ENCODE measurements at places on chromosomes 5 and 9.

- no peaks in the 10 kb centered on the region for H3K27me3 ChIP-seq
- no peak overlapping the region for H3K4me3 ChIP-seq
- no peak for DNase-seq
- no peak overlapping the region for H3K27ac ChIP-seq
Observed at GRCh38 chr9:118529624-118530214, 825.5 kb downstream of the TLR4 start.

DNA sequence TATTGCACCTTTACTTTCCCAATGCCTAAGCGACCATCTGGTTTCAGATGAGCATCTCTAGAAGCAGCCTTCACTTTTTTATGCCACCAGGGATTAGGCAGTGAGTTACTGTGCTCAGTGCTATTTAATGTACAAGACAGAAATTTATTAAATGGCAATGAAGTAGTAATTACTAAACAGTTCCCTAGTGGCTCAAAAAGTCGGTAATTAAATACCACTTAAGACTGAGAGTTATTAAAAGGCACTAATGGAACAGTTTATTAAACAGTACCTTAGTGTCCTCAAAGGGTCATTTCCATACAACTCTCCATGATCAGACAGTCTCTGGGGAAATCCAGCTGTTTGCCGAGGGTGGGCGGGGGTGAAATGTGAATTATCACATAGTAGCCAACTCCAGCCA is 42.3 kb downstream of the LHFPL2 start:
- no peak overlapping the region for H3K27ac ChIP-seq
- H3K27me3 ChIP-seq: no peaks in the 10 kb centered on the region
- H3K4me3 ChIP-seq: no peak overlapping the region

- no peak for DNase-seq
- H3K4me1 ChIP-seq: peaks cover 7% of the 10 kb centered on the region
- H3K36me3 ChIP-seq: no peaks in the 10 kb centered on the region
- H3K27ac ChIP-seq: no peak overlapping the region
- no peak overlapping the region for H3K4me3 ChIP-seq
- H3K27me3 ChIP-seq: no peaks in the 10 kb centered on the region
Observed at GRCh38 chr9:105150991-105151685, 93.3 kb upstream of the SLC44A1 start.

DNA sequence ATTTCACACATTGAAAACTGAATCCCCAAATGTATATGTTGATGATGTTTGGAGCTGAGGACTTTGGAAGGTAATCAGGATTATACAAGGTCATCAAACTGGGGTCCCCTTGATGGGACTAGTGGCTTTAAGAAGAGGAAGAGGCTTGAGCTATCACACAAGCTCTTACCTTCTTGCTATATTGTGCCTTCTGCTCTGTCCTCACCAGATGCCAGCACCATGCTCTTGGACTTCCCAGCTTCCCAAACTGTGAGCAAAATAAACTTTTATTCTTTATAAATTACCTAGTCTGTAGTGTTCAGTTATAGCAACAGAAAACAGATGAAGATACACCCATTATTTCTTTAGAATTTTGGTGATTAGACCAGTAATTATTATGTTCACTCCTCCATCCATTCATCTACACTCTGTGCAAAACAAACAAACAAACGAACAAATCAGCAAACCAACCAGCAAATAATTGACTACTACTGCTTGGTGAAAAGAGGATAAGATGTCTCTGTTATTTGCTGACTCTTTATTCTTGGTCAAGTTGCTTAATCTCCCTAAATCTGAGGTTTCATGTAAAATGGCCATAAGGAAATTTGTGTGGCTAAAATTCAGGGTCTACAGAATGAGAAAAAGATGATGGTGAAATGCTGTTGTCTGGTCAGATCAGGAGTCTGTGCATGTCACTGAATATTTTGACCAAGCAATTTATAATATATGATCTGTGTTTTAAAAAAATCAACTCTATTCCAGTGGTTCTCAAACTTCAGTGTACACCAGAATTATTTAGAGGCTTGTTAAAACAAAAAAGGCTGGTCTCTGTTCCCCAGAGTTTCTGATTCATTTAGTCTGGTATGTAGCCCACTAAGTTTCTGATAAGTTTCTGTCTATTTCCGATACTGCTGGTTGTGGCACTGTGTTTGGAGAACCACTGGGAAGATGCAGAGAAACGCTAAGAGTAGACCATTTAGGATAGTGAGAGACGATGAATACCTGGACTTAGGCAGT is 854.1 kb downstream of the MAT2B start:
- DNase-seq: no peak
- H3K4me1 ChIP-seq: no peaks in the 10 kb centered on the region
- no peak overlapping the region for H3K4me3 ChIP-seq
- H3K27me3 ChIP-seq: no peaks in the 10 kb centered on the region

- H3K27ac ChIP-seq: no peak overlapping the region
- no peak overlapping the region for H3K4me3 ChIP-seq
- no peaks in the 10 kb centered on the region for H3K4me1 ChIP-seq
Observed at GRCh38 chr5:103511554-103511885, 51.1 kb downstream of the NUDT12 start.

DNA sequence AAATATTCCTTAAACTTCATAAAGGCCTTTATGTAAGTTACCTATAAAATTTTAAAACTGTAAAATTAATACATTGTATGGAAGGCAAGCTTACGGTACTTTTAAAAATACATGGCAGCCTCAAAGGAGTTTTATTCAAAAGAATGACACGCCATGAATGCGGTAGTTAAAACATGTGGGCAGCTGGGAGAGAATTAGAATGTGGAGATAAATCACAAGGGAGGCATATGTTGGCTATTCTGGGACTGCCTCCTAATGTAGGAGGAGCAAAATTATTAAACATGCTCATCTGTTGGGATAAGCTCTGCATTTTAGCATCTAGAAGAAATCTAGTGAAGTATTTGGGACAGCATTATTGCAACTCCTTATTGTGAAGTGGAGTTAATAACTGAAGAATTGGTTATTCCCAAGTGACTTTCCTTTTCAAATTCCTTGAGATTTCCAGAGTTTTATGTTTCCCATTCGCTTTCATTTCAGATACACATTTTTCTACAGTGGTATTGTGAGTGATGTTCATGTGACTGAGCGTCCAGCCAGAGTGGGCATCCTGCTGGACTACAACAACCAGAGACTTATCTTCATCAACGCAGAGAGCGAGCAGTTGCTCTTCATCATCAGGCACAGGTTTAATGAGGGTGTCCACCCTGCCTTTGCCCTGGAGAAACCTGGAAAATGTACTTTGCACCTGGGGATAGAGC is 109.4 kb downstream of the CMYA5 start:
- no peaks in the 10 kb centered on the region for H3K4me1 ChIP-seq
- no peaks in the 10 kb centered on the region for H3K36me3 ChIP-seq
- no peaks in the 10 kb centered on the region for H3K27me3 ChIP-seq
- no peak overlapping the region for H3K27ac ChIP-seq

DNA sequence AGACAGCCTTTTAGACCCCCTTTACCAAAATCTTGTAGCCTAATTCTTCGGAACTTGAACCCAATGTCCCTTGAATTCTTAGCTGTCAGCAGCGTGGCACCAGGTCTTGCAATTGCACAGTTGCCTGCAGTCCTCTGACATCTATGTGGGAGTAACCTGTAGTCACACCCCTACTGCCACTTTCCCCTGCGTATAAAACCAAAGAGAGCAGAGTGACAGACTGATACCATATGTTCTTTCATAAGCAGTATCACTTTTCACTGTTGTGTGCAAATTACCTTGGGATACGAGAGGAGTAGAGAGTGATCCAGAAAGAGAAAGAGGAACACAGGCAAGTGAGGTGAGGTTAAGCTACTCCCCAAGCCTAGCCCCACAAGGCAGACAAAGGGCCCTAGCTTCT is 364.3 kb upstream of the ADAMTSL1 start:
- no peaks in the 10 kb centered on the region for H3K27me3 ChIP-seq
- no peak overlapping the region for H3K27ac ChIP-seq
- no peaks in the 10 kb centered on the region for H3K36me3 ChIP-seq
- DNase-seq: no peak
- H3K4me3 ChIP-seq: no peak overlapping the region
- no peaks in the 10 kb centered on the region for H3K4me1 ChIP-seq

DNA sequence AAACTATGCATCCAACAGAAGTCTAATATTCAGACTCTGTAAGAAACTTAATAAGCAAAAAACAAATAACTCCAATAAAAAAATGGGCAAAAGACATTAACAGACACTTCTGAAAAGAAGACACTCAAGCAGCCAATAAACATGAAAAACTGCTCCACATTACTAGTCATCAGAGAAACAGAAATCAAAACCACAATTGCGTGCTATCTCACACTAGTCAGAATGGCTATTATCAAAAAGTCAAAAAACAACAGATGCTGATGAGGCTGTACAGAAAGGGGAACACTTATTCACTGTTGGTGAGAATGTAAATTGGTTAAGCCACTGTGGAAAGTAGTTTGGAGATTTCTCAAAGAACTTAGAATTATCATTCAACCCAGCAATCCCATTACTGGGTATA is 101.2 kb upstream of the TRIM32 start:
- H3K27ac ChIP-seq: no peak overlapping the region
- no peaks in the 10 kb centered on the region for H3K4me1 ChIP-seq
- no peak for DNase-seq

- no peak overlapping the region for H3K27ac ChIP-seq
- H3K36me3 ChIP-seq: no peaks in the 10 kb centered on the region
- no peaks in the 10 kb centered on the region for H3K4me1 ChIP-seq
- no peak overlapping the region for H3K4me3 ChIP-seq
Observed at GRCh38 chr5:134449167-134449566, 37.5 kb upstream of the CDKN2AIPNL start.

DNA sequence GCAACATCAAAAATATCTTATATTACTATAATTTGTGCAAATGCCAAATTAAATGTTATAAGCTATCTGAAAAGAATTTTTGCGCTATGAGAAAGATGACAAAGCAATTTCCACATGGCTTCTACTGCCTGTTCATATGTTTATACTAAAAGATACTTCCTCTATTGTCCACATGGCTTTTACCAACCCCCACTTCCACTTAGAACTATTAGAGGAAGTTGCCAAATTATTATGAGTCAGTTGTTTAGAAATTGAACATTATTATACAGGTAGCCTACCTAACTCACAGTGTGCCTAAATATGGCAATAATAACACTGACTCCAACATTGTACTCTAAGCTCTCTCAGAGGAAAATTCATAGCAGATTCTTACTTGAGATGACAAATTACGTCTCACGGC is 37.6 kb upstream of the SLC27A6 start:
- H3K27me3 ChIP-seq: no peaks in the 10 kb centered on the region
- H3K36me3 ChIP-seq: no peaks in the 10 kb centered on the region

- no peaks in the 10 kb centered on the region for H3K36me3 ChIP-seq
- no peak overlapping the region for H3K27ac ChIP-seq
- no peaks in the 10 kb centered on the region for H3K27me3 ChIP-seq
- H3K4me1 ChIP-seq: peaks cover 4% of the 10 kb centered on the region
- no peak for DNase-seq
Observed at GRCh38 chr5:116771466-116772151, 197.0 kb upstream of the SEMA6A start.

- no peak for DNase-seq
- no peak overlapping the region for H3K4me3 ChIP-seq
- H3K36me3 ChIP-seq: peaks cover 82% of the 10 kb centered on the region
Observed at GRCh38 chr9:137762414-137763061, 115.0 kb upstream of the CACNA1B start.

DNA sequence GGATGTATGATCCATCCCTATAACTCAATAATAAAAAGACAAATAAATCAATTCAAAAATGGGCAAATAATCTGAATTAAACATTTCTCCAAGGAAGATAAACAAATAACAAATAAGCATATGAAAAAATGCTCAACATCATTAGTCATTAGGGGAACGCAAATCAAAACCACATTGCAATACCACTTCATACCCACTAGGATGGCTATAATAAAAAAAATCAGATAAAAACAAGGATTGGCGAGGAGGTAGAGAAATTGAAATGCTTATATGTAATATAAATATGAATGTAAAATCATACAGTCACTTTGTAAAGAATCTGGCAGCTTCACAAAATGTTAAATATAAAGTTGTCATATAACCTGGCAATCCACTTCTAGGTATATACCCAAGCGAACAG is 52.3 kb upstream of the TBCA start:
- no peaks in the 10 kb centered on the region for H3K36me3 ChIP-seq
- no peak for DNase-seq
- H3K27me3 ChIP-seq: no peaks in the 10 kb centered on the region
- no peak overlapping the region for H3K4me3 ChIP-seq
- H3K4me1 ChIP-seq: no peaks in the 10 kb centered on the region

DNA sequence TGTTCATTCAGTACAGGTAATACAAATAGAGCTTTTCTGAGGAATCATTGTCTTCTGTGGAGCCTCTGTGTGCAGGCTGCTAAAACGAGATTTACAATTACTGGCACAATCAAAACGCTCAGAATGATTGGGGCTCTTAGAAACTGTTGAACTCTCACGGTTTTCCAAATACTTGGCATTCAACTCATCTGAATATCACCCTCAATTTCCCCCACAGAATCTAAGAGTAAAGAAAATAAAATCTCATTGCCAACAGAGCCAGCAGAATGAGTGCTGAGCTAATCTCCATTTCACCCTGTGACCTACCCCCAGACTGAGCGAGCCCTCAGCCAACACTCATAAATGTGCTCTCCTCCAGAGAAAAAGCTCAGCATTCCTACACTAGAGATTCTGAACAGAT is 35.3 kb upstream of the TMED7 start:
- H3K4me3 ChIP-seq: no peak overlapping the region
- H3K27me3 ChIP-seq: no peaks in the 10 kb centered on the region
- H3K4me1 ChIP-seq: no peaks in the 10 kb centered on the region
- H3K27ac ChIP-seq: no peak overlapping the region
- DNase-seq: no peak
- no peaks in the 10 kb centered on the region for H3K36me3 ChIP-seq

GRCh38 chr5:164663198-164663989 is 1158.0 kb downstream of the MAT2B start:
- no peak for DNase-seq
- no peaks in the 10 kb centered on the region for H3K4me1 ChIP-seq

DNA sequence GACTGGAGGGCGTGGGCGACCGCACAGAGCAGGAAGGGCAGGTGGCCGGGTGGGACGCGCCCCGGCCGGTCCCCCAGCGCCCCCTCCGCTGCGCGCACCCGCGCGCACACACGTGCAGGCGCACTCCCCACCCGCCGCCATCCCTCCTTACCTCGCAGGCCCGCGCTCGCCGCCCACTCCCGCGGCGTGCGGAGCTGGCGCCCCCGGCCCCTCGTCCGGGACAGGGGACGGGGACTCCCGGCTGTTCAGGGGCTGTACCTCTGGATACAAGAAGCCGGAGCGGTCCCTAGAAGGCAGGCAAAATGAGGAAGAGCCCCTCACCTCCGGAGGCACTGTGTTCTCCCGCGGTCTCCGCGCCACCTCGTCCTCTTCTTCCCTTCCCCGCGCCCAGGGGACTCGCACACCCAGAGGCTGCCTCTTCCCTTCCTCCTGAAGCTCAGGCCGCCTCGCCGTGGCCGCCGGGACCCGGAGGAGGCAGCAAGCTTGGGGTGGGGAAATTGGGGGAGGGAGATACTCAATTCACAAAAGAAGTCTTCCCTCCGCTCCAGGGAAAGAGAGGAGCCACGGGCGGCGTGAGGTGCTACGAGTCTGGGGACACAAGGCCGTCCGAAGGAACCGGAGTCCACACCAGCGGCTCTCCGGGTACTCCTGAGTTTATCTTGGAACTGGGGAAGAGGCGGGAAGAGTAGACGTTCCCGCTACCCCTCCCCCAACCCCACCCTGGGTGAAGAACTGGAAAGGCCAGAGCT is 1.4 kb upstream of the GABRB2 start:
- H3K36me3 ChIP-seq: no peaks in the 10 kb centered on the region
- peak; percentile 85 for DNase-seq
- H3K4me3 ChIP-seq: peak overlapping the region; percentile 49
- H3K4me1 ChIP-seq: peaks cover 15% of the 10 kb centered on the region
- H3K27ac ChIP-seq: no peak overlapping the region

Measured in upper lobe of left lung (tissue), 6 donors.